Motor neuron (in vitro differentiated cells): ENCODE measurements at places on chromosomes 3 and 15.

DNA sequence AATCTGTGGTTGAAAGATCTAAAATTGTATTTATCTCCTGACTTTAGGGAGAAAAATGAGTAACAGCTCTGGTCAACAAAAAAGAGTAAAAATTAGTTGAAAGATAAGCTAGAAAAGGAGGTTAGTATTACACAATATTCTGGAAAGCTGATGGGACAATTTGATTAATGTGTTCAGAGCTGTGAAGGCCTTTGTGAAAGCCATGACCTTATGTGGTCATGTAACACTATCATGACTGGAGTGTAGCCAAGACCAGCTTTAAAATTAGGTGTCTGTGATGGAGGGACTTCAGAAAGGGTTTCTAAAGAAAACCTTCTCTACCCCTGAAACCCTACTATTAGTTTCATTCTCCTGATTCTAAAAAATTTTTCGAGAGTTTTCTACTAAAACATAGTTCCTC is 127.2 kb downstream of the NFKBIZ start:
- ATAC-seq, result no peak

- no peak for ATAC-seq
Observed at GRCh38 chr3:131541288-131541687, 38.5 kb upstream of the MRPL3 start.

GRCh38 chr3:2920103-2920502 is 190.1 kb downstream of the IL5RA start:
- no peak for ATAC-seq

GRCh38 chr3:69210068-69210730 is 87.8 kb upstream of the LMOD3 start:
- ATAC-seq, result no peak

- ATAC-seq, result no peak
Observed at GRCh38 chr3:110149763-110150162, 812.4 kb upstream of the DPPA4 start.

GRCh38 chr3:153820035-153820434 is 301.2 kb upstream of the ARHGEF26 start:
- ATAC-seq, result no peak

- no peak for ATAC-seq
Observed at GRCh38 chr15:86054338-86054737, 25.3 kb upstream of the AGBL1 start.

DNA sequence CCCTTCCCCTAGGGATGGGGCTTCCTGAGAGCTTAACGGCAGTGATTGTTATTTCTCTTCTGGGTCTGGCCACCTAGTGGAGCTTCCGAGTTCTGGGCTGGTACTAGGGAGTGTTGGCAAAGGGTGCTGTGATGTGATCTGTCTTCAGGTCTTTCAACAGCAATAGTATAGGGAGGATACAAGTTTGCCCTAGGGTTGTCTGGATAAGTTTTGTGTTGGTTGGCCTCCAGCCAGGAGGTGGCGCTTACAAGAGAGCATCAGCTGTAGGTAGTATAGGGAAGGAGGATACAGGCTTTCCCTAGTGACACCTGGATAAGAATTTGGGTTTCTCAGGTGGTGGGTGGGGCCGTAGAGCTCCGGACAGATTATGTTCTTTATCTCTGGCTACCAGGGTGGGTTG is 19.2 kb upstream of the CPOX start:
- ATAC-seq, result no peak

GRCh38 chr15:89746386-89746780 is 4.7 kb downstream of the MESP1 start:
- ATAC-seq, result no peak

DNA sequence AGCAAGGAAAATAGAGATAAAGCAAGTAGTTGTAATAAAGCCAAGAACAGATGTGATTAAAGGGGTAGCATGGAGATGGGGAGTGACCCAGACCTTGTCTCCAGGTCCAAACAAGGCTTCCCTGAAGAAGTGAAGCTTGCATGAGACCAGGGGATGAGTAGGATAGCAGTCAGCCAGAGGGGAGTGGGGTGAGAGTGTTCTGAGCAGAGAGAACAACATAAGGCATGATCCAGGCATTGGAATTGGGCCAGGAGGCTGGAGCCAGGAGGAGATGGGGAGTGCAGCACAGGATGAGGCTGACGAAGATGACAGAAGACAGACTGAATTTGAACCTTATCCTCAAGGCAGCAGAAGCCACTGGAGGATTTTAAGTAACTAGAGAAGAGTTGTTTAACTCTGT is 7.2 kb downstream of the TMOD2 start:
- ATAC-seq, result no peak

DNA sequence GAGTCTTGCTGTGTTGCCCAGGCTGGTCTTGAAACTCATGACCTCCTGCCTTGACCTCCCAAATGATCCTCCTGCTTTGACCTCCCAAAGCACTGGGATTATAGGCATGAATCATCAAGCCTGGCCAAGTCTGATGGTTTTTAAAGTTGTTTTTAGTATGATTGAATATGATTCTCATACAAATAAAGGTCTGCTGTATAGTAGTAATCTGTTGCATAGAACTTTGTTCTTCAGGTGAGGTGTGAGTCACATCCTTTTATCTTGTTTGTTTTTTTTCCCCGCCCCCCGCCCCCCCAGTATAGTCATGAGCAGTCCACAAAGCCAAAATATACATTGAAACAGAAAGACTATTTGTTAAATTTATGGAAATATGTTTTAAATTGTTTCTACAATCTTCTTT is 39.0 kb downstream of the UBE2E2 start:
- no peak for ATAC-seq

DNA sequence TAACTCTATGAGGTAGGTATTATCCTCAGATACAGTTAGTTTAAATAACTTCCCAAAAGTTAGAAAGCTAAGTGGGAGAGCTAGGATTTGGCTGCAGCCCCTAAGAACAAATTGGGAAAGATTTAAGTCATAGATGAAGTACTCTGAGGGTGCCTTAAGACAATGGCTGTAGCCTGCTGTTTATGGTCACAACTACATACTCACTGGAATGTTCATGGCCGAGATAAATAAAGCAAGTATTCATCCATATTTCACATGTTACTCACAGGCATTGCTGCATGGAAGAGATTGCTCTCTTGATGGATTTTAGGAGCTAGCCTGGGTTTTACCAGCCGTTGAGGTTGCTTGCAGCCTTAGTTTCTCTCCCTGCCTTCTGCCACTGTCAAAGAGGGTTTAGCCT is 145.0 kb downstream of the CMSS1 start:
- no peak for ATAC-seq

DNA sequence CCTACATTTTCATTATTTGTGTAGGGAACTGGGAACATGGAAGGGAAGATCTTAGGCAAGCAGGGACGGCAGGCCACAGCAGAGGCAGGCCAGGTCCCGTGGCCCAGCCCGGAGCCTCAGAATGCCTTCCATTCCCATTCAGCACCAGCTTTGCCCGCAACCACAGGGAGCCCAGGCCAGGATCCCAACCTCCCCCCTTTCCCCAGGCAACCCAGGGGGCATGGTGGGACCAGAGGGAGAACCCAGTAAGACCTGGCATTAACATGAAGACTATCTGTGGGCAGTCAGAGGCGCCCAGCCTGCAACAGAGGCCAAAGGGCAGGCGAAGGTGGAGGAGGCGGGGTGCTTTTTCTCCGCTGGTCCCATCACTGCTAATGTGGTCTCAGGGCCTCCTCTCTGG is 135.6 kb downstream of the TPRA1 start:
- no peak for ATAC-seq

DNA sequence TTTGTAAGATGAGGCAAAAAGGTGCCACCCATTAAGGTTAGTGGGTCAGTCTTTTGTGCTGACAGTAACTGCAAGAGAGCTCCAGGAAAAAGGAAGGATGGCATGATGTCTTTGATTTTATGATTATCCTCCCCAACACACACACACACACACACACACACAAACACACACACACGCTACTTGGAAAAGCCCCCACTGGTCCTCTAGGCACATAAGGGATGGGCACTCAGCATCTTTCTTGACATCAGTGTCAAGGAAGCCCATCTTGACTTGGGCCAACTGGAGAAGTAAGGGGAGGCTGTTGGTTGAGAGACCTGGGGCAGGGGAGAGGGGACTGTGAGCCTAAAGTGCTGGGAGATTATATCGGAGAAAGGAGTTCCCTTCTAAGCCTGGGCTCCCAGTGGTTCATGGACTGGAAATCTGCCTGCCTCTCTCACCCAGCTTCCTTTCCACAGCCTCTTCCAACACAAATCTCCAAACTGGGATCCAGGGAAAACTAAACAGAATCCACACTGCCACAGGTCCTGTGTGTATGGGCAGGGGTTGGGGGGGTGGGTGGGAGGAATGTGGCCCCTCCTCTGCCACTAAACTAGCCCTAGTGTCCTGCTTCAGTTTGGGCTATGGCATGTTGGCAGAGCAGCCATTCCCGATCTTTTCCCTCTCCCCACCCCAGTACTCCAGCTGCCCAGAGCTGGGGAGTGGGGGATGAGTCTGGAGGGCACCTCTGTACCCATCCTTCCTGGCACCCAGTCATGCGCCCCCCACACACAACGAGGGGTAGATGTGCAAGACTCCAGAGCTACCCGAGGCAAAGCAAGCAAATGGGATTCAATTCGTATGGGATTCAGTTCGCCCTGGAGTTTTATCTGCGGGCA is 1.6 kb downstream of the AMOTL2 start:
- ATAC-seq, result no peak

DNA sequence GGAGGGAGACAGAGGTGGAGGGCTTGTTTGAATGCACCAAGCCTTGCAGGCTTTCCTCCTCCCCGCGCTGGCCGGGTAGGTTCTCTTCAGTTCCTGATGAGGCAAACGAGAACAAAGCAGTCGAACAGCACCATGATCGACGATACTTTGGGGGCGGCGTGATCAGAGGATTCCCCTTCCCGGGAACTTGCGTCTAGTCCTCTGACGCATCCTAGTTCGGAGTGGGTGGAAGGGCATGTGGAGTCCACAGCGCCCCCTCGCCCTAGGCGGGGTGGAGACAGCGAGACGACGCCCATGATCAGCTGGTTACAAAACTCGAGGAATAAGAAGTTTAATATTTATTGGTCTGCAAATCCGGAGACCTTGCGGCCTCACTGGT is 452 bp upstream of the SV2B start:
- peak; percentile 76 for ATAC-seq

DNA sequence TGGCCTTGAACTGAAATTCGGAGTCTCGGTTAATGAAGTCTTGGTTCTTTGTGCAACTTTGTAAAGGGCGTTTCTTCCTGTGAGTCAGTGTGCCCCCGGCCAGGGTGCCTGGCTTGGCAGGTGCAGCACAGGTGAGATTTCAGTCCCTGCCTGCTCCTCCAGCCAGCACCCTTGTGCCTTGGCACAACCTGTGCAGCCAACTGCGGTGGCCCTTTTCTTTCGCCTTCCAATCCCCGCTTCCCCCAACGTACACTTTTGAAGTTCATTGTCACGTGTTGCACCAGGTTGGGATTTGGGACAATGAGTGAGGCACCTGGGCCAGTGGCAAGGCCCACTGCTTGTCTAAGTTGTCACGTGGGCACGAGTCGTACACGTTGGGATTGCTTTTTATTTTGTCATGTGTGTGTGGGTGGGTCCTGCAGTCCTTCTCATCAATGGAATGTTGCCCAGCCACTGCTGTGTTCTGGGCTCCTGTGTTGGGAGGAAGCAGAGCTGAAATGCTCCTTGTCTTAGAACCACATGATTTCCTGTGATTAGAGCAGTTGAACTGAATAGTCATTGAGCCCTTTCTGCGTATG is 242.9 kb upstream of the BHLHE40 start:
- ATAC-seq, result no peak

- no peak for ATAC-seq
Observed at GRCh38 chr15:54131410-54131809, 153.2 kb downstream of the UNC13C start.

GRCh38 chr3:74571118-74571517 is 43.3 kb downstream of the CNTN3 start:
- peak; percentile 39 for ATAC-seq

GRCh38 chr15:33565094-33565493 is 254.3 kb downstream of the RYR3 start:
- no peak for ATAC-seq

DNA sequence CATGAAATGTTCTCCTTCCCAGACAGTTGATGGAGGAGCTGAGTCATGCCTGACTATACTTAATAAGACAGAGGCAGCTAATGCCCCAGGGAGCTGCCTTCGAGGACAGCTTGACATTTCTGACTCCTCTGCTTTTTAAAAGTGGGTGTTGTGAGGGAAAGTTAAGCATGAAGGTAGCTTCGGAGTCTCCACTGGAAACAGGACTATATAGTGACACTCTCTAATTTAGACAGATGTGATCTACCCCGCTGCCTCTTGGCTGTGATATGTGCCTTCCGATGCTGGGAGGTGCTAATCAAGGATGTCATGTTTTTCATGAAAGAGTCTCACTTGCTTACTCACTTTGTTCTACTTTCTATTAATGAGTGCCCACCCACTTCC is 72.7 kb downstream of the IL1RAP start:
- ATAC-seq, result peak; percentile 53

GRCh38 chr3:103873021-103873420 is 1438.2 kb downstream of the ZPLD1 start:
- ATAC-seq, result no peak

DNA sequence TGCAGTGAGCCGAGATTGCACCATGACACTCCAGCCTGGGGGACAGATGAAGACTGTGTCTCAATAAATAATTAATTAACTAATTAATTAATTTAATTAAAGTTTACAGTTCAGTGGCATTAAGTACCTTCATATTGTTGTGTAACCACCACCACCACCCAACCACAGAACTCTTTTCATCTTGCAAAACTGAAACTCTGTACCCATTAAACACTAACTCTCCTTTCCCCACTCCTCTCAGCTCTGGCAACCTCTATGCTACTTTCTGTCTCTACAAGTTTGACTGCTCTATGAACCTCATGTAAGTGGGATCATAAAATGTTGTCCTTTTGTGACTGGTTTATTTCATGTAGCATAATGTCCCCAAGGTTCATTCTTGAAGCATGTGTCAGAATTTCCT is 259.3 kb upstream of the MDFIC2 start:
- no peak for ATAC-seq

GRCh38 chr3:128077202-128077624 is 25.0 kb downstream of the SEC61A1 start:
- ATAC-seq, result no peak

GRCh38 chr3:50251220-50251619 is 15.2 kb downstream of the GNAI2 start:
- ATAC-seq, result no peak

GRCh38 chr15:52798529-52799101 is 8.5 kb upstream of the ONECUT1 start:
- no peak for ATAC-seq

- no peak for ATAC-seq
Observed at GRCh38 chr3:197926418-197926817, 23.6 kb upstream of the RPL35A start.

- no peak for ATAC-seq
Observed at GRCh38 chr3:22981166-22981565, 222.0 kb upstream of the UBE2E2 start.

DNA sequence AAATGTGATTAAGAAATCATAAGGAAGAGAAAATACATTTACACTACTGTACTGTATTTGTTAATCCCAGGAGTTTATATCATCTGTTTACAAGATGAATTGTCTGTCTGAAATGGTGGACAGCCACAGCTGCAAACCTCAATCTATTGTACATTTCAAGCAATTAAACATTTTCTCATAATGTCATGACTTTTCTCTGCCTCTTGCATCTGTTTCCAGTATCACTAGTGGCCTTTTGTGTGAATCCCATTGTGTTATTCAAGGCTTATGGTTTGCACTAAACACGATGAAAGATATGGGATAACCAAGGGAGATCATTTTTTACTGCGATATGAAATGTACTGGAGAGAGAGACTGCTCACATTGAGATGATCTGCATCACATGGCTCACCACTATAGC is 200.2 kb upstream of the LRRN1 start:
- ATAC-seq, result no peak

- peak; percentile 89 for ATAC-seq
Observed at GRCh38 chr3:58049143-58049785, 41.0 kb downstream of the FLNB start.

- ATAC-seq, result no peak
Observed at GRCh38 chr3:21508246-21508645, 242.8 kb downstream of the ZNF385D start.
